ENCODE measurements at places on chromosomes 2 and 18. TPM values are rescaled to one million over a fixed set of nuclear protein-coding genes. Genes with fewer than 3 reads are reported as not detected.
A peak's percentile ranks its signal among the peaks of the same experiment; 100 is the strongest.

The CD226 gene
- 46.4 TPM for total RNA-seq

DNA sequence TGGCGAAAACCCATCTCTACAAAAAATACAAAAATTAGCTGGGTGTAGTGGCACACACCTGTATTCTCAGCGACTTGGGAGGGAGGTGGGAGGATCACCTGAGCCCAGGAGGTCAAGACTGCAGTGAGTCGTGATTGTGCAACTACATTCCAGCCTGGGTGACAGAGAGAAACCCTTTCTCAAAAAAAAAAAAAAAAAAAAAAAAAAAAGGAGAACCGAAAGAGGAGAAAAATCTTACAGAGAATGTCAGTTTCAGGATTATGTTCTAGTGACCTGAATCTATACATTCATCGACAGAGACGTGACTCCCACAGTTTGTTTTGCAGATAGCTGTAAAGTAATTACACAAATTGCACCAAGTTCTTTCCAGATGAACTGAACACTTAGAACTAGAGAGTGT is 187.8 kb downstream of the FTCDNL1 start:
- no peak for DNase-seq

- DNase-seq = no peak
These were observed 24.0 kb upstream of the ITGA6 start for GRCh38 chr2:172403402-172403801.

The IL36RN gene
- not detected for total RNA-seq

DNA sequence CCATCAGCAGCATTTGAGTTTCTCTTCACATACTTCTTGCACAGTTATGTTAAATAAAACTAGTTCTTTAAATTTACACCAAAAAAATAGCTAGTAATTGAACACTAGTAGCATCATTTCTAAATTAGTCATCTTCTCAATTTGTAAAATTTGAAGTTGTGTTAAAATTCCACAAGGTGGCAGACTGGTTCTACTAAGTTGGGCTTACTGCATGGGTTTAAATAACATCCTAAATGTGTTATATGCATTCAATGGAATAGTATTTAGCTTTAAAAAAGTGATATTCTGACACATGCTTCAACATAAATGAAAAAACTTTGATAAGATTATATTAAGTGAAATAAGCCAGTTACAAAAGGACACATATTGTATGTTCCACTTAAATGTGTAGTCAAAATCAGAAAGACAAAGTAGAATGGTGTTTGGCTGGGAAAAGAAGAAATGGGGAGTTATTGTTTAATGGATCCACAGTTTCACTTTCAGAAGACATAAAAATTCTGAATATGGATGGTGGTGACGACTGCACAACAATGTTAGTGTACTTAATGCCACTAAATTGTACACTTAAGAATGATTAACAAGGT is 28.7 kb upstream of the RPRD1A start:
- no peak for DNase-seq

DNA sequence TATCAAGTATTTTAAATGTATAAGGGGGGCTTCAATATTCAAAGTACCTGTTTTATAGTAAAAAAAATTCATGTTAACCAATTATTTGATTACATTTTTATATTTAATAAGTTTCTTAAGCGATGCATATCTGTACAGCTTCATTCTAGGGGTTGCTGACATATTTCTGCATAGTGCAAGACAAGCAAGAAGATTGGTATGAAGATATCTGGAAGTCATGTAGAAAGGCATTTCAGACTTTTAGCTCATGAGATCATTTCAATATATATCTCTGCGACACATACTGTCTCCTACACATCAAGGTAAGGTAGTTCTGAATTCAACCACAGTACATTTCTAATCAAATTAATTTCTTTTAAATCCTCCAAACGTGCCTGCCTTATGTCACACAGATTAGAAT is 73.1 kb downstream of the MEMO1 start:
- DNase-seq = no peak

DNA sequence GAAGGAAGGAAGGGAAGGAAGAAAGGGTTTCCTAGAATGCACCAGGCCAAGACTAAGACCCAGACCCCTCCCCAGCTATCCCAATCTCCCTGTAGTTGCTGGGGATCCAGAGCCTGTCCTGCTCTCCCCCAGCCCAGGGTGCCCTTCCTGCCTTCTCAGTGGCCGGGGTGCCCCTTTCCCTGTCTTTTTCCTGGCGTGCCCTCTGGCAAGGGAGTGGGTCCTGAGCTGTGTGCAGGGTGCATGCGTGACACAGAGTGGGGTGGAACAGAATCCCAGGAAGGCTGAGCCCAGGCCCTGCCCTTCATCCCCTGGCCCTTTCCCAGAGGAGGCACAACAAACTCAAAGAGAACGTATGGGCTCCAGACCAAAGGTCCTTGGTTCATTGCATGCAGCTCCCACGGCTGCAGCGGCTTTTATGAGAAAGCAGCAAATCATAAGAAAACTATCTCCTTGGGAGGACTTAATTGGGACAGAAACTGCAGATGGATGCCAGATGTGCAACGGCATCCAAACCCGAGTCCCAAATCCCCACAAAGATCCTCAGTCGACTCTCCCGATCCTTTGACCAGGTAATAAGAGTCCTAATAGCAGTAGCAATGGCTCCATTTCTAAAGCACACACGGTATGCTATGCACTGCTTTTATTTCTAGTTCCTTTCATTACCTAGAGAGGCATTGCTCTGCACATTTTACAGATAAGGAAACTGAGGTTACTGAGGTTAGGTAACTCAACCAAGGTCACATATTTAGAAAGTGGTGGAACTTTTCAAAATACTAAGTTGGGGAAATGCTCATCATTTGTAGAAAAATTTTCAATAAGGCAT is 12.7 kb upstream of the ARID5A start:
- no peak for DNase-seq

The FKBP1B gene
- total RNA-seq = 4.3 TPM

DNA sequence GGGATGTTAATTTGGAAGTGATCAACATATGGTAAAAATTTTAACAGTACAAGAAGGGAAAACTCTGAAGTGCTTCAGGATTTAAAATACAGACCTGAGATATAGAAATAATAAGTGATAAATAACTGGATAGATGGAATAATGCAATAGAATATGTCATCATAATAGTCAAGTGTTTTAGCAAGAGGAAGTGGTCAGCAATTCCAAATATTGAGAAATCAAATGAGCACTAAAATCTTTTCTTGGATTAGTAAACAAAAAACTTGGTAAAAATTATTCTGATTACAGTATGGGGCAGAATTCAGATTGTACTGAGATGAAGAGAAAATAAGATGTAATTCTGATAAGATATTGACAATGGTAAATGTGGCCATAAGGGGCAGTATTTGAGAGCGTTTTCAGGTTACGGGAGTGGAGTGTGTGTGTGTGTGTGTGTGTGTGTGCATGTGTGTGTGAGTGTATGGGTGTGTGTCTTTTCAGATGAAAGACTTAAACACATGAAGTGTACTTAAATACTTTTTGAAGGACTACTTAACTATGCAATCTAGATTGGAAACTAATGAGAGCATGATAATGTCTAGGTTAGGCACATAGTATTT is 217.9 kb upstream of the ITGA4 start:
- no peak for DNase-seq

GRCh38 chr2:203484266-203485112 is 50.6 kb downstream of the RAPH1 start:
- DNase-seq = peak; percentile 32

GRCh38 chr2:8249141-8249540 is 432.7 kb upstream of the ID2 start:
- DNase-seq = no peak

DNA sequence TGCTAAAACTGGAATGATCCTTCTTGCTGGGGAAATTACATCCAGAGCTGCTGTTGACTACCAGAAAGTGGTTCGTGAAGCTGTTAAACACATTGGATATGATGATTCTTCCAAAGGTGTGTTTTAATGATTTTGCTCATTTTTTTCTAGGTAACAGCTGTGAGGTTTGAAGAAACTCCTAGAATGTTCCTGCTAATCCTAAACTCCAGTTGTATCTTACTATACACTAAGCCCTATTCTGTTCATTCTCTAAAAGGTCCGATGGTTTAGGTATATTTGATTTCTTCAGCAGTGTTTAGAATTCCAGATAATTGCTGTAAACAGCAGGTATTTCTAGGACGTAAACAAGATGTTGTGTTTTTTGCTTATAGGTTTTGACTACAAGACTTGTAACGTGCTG is 2.3 kb downstream of the MAT2A start:
- DNase-seq = no peak

DNA sequence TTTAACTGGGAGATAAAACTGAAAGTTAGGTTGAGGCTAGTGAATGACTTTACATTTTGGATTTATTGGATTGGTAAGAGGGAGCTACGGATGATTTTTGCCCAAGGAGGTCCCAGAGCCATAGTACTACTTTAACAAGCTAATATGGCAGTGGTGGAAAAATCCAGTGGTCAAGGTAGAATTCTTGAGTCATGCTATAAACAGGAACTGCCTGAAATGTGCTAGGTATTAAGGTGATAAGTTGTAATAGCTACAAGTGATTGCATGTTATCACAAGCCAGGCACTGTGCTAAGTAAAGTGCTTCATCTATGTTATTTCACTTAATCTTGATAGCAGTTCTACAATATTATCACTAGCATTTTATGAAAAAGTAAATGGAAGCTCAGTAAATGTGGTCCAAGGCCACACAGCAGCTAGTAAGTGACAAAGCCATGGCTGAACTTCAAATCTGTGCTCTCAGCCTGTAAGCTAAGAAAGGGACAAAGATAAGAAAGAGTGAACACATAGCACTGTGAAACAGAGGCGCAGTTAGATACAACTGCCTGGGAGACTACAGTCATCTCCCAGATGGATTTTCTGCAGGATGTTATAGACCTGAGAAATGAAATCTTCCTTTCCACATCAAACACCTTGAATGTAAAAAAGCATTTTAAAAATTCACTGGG is 469.6 kb downstream of the TGIF1 start:
- DNase-seq = no peak
